CD4-positive, alpha-beta memory T cell (primary cell): ENCODE measurements at places on chromosomes 13 and 19. TPM values are rescaled to one million over a fixed set of nuclear protein-coding genes. Genes with fewer than 3 reads are reported as not detected.

DNA sequence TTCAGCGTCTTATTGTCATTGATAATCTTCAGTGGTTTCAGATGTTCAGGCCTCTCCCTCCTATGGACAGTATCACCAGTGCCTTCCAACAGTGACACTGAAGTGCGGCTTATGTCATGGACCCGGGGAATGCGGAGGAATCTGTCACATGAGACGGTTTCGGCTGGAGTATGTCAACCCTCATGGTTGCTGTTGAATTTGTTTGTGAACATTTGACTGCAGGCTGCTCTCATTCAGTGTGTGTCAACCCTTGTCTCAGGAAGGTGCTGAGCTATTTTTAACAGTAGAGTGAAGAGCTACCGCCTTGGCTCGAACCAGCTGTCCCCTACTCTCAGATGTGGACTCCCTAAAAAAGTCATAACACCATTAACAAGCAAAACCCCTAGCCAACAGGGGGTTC is 138.8 kb upstream of the RNF113B start:
- no peaks in the 10 kb centered on the region for H3K36me3 ChIP-seq
- H3K4me3 ChIP-seq = no peak overlapping the region

The PSG6 gene
- not detected for polyA plus RNA-seq

The PALM3 gene
- polyA plus RNA-seq = not detected

The ZFP14 gene
- polyA plus RNA-seq = 2.1 TPM

DNA sequence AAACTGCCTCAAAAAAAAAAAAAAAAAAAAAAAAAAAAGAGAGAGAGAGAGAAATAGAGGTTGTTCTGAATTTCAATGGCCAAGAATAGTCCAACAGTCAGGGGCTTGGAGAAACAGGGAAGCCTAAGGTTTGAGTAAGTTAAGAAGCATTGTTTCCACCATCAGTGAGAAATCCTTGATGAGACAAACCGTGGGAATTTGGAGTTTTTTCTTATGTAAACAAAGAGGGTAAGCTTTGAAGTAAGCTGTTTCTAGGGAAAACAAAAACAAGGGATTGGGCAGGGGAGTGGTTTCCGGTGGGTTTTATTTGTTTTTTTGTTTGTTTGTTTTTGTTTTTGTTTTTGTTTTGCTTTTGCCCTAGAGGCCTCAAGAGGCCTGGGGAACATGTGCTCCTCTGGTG is 11.2 kb upstream of the ERVV-1 start:
- no peak overlapping the region for H3K4me3 ChIP-seq
- H3K27ac ChIP-seq = no peak overlapping the region
- DNase-seq = no peak
- no peaks in the 10 kb centered on the region for H3K4me1 ChIP-seq
- H3K27me3 ChIP-seq = no peaks in the 10 kb centered on the region

DNA sequence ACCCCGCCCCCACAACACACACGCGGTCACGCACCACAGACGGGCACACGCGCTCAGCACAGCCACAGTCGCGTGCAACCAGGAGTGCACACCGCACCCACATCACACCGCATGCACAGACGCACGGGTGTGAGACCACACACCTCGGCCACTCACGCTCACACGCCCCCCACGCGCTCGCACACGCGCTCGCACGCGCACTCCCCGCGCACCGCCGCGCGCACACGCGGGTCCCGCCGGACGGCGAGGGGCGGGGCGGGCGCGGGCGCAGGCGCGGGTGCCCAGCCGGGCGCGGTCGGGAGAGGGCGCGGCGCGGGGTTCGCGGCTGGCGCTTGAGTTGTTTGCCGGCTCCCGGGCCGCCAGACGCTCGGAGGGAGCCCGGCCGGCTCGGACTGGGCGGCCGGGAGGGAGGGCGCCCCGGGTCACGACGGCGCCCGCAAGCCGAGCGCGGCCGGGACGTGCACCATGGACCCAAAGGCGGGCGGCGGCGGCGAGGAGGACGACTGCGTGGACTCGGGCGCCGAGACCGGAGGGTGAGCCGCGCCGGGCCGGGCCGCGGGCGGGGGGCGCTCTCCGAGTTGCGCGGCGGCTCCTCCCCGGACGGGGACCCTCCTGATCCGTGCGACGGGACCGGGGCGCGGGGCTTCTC is at the start of gene FAM124A:
Gene FAM124A, plus strand, starts transcription at position 362 of the 649 bp plus-strand sequence. Its CDS starts 104 bp downstream, at position 466.
- H3K4me3 ChIP-seq = peak within 1 kb of the TSS; percentile 50
- H3K27me3 ChIP-seq = peaks cover 20% of the 10 kb centered on the region
- H3K36me3 ChIP-seq = no peaks in the 10 kb centered on the region
- no peak within 1 kb of the TSS for H3K27ac ChIP-seq

- H3K27me3 ChIP-seq = no peaks in the 10 kb centered on the region
- peaks cover 54% of the 10 kb centered on the region for H3K4me1 ChIP-seq
- DNase-seq = peak; percentile 41
- H3K27ac ChIP-seq = peak overlapping the region; percentile 81
These were observed 919 bp downstream of the VAV1 start for GRCh38 chr19:6773323-6773931.
